Nucleus accumbens (tissue), 56 donors: ENCODE measurements at places on chromosomes 11 and 22.

- DNase-seq, result no peak
Measured at GRCh38 chr11:96037405-96037949, 113.6 kb upstream of the MTMR2 start.

DNA sequence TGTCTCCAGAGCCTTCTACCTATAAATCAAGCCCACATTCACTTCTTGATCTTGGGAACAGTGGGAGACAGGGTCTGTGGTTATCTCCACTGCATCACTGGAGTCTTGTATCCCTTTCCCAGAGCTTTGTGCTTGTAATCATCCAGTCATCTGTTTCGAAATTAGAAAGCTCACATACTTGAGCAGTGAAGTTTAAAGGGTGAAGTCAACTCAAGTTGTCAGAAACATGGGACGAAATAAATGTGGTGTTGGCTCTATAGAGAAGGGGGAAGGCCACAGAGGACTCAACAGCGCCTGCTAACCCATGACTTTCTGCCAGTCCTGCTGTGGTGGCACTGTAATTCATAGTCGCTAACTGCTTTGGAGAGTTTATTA lies 197.5 kb downstream of the DBX1 start:
- DNase-seq, result no peak

DNA sequence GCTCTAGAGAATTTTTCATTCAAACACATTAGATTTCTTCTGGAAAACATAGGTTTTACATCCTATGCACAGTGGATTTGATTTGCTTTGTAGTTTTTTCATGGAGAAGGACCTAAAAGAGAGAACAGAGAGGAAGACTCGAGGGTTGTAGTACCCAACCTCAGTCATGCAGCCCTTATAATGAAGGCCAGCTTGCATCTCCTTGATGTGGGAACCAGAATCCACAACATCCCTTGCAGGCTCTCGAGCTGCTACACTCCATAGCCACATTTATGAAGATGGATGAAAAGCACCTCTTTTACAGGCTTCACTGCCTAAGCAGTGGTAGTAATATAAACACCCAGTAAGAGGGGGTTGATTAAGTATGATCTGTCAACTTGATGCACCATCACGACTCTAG lies 9.5 kb upstream of the OR5B12 start:
- DNase-seq, result no peak

DNA sequence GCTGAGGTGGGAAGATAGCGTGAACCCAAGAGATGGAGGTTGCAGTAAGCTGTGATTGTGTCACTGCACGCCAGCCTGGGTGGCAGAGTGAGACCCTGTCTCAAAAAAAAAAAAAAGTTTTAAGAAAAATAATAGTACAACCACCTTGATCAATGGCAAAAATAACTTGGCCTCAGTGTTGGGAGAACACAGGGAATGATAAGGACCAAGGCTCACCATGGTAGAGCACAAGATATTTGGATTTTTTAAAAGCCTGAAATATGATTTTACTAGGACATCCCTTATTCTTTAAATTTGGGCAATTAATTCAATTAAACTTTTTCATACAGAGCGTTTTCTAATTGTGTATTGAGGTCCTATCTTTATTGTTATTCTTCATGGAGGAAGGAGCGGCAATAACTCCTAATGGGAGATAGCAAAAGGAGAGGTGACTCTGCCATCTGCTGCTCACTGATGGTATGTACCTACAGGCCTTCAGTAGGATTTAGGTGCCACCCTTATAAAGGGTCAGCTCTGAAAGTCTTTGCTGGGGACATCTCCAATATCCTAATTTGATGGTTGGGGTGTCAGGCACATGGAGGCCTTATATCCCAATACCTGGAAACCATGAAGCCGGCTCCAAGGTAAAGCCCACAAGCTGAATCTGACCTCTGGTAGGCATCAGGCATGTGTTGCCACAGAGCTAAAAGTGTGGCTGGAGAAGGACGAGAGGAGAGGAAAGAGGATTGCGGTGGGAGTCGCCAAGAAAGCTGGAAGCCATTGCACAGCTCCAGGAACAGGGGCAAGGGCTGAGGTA lies 21.9 kb upstream of the POLD3 start:
- DNase-seq, result no peak

- DNase-seq, result no peak
Measured at GRCh38 chr11:128939591-128939990, 3.1 kb downstream of the TP53AIP1 start.

DNA sequence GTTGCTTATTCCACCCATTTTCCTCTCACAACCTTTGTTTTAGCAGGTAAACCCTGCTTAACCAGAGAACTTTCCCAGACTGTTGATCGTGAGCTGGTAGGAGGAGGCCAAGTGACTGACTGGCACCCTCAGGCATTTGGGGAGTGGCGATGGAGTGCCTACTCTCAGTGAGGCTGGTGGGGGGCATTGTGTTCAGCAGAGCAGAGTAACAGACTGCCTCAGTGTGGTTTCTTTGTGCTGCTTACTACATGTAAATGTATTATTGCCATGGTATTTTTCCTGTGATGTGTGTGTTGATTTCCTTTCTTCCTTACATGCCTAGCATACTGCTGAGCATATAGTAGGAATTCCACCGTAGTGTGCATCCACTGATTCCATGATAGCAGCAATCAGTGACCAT lies 2.6 kb downstream of the MARK2 start:
- no peak for DNase-seq

DNA sequence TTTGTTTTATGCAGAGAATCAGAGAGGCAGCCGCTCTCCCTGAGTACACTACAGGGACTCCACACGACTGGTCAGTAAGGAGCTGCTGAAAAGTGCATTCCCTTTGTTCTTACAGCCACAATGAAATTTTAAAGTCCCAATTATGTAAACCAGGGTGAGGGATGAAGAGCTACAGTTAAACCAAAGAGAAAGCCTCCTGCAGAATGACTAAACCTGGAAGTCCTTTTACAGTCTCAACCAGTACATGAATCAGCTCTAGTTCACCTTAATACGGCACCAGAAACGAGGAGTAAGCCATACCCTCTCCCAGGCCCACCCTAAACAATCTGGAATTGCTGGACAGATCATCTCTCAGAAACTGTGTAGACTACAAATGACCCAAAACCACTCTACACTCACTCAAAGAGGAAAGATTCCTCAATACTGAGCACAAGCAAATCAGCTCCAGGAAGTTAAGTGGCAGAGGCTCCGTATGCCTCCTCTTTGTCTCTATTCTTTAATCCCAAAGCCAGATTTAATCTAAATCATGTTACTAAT lies 113.1 kb downstream of the RBFOX2 start:
- no peak for DNase-seq

DNA sequence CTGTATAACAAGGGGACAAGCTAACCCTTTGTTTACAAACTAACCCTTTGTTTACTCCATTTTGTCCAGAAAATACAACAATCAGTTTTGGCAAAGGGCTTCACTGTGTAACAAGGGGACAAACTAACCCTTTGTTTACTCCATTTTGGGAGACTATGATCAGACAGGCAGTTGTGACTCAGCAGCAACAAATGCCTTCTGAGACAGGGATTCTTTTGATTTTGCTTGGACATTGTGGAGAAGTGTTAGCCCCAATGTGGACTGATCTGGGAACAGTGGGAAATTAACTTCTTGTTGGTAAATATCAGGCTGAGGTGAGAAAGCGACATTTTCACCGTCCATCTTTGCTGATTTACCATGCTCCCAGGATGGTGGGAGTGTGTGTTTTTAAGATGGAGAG lies 983 bp downstream of the EHF start:
- no peak for DNase-seq

DNA sequence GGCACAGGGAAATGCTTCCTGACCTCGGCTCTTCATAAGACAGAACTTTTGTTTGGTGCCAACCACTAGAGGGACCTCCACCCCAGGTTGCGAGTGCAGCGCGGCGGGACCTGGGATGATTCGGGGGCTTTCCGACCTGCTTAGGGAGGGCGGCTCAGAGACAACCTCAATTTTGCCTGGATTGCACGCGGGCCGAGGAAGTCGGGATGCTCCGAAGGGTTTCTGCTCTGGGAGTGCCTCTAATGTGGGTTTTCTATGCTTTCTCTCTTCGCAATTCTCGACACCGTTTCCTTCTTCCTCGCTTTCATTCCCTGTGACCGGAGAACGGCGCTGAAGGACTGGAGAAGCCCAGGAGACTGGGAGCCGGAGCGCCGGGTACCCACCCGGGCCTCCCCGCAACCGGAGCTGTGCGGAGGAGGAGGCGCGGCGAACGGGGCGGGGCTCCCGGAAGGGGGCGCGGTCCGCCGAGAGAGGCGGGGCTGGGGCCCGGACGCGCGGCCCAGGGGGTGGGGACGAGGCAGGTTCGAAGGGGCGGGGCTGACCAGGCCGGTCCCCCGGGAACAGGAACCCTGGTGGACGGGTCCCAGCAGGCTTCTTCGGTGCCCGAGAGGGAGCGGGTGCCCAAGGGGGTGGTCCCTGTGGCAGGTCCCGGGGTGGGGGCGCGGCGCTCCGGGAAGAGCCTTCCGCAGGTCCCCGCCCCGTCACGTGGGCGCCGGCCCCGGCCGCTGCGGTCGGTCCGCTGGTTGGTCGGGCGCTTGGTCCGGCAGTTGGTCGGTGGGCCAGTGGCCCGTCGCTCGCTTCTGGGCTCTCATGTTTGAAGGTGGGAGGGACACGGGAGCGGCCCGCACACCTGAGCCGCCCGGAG lies at the start of gene PPFIBP2:
PPFIBP2 (plus strand) TSS at position 766 of the 865 bp plus-strand sequence. CDS start 35,477 bp downstream, outside the sequence.
- peak; percentile 79 for DNase-seq

DNA sequence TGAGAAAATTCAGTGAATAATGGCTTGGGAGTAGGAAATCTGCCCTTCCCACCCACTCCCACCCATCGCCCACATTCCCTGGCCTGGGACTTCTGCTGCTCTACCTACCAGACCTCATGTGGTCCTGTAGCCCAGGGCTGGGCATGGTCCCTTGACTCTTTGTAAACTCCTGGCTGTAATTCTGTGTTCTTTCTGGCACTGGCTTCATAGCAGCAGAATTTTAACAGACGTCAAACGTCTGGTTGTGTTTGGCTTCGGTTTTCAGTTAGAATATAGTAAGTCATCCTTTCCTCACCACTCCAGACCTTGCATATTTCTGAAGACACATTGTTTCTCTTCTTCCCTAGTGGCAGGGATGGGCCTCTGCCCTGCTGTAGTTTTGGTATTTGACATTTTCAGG lies 210.6 kb downstream of the CSNK2A3 start:
- no peak for DNase-seq

GRCh38 chr11:103877221-103877620 lies 159.2 kb upstream of the DDI1 start:
- DNase-seq, result no peak

- DNase-seq, result no peak
Measured at GRCh38 chr11:47327025-47327424, 25.5 kb downstream of the MYBPC3 start.

- DNase-seq, result no peak
Measured at GRCh38 chr11:18235394-18236334, 938 bp downstream of the SAA4 start.

GRCh38 chr11:14643697-14644225 lies at the start of gene PDE3B:
Gene PDE3B (plus strand): TSS chr11:14643804. CDS start chr11:14644076, 272 bp downstream.
- DNase-seq, result peak; percentile 14

GRCh38 chr11:16289541-16289940 lies 66.8 kb downstream of the SOX6 start:
- no peak for DNase-seq

DNA sequence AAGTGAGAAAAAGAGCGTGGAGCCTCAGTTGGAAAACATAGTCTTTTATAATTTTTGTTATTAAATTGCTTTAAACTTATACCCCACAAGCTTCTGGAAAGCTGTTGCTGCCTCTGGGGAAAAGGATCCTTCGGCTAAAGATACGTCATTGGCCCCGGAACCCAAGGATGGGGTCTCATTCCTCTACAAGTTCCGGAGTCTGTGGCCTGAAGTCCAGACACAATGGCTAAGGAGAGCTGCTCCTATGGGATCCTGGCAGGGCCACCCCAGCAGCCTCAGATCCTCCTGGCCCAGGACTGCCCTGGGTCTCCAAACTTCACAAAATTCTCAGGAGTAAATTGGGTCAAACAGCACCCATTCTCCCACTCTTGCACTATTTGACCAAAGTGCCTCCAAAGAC lies 5.9 kb downstream of the WT1 start:
- DNase-seq, result no peak

- no peak for DNase-seq
Measured at GRCh38 chr11:1650034-1650917, 20.7 kb downstream of the KRTAP5-5 start.

GRCh38 chr22:42615092-42615859 lies 593 bp upstream of the POLDIP3 start:
- DNase-seq, result peak; percentile 86

DNA sequence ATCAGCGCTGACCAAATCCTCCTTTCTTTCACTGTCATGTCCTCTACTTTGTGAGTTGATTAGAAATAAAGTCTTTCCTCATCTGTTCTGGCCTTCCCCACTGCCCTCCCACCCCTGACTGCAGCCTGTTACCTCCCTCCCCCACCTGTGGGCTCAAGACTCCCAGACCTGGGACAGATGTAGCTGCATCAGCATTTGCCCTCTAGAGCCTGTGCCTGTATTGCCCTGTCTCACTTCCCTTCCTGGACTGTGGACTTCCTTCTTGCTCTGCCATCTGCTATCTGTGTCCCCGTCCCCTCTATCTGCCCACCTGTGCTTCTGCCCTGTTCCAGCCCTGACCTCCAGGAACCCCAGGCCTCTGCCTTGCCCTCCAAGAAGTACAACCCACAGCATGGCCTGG lies 122.5 kb downstream of the GALNT18 start:
- DNase-seq, result no peak

DNA sequence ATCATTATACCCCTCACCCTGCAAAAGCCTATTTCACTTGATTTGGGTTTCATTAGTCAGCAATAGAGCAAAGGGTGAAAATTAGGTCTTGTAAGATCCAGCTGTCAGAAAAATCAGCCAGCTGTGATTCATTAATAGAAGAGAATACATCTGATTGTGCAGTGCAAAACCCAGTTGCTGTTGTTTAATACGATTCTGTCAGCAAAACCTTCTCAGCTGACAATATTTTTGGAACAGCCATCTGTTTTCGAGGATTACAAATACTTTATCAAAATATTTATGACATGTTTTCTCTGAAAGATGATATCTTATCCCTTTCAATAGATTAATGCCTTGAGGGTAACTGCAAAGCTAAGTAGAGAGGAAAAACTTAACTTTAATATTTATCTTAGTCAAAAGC lies 1354.0 kb upstream of the RAG2 start:
- DNase-seq, result no peak
